ENCODE measurements at places on chromosomes 3 and 15. TPM values are rescaled to one million over a fixed set of nuclear protein-coding genes. Genes with fewer than 3 reads are reported as not detected.
A peak's percentile ranks its signal among the peaks of the same experiment; 100 is the strongest.

DNA sequence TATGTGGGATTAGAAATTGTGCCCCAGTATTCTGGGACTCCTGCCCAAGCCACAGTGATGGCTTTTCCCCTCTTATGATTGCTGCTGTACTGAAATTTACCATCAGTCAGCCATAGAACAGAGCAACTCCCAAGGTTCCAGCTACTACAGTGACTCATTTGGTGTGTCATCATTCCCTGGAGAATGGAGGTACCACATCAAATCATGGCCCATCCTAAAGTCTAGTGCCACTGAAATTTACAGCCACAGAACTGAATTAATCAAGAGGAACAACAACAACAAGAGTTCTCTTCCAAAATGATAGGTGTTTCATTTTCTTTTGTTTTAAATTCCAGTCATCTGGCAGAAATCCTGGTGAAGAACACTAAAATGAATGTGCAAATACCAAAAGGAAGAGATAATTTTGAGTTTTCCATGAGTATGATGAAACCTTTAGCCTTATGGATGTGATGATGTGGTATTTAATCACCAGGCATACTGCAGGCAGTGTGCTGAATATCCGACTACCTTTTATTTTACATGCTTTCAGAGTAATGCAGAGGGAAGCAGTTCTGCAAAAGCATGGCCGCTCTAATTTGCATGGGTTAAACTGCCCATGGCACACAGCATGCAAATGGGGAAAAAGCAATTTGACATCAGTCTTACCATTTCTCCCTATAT lies 75.6 kb upstream of the SLC2A2 start:
- DNase-seq, result no peak

The NEK11 gene
- total RNA-seq, result 0.92 TPM

DNA sequence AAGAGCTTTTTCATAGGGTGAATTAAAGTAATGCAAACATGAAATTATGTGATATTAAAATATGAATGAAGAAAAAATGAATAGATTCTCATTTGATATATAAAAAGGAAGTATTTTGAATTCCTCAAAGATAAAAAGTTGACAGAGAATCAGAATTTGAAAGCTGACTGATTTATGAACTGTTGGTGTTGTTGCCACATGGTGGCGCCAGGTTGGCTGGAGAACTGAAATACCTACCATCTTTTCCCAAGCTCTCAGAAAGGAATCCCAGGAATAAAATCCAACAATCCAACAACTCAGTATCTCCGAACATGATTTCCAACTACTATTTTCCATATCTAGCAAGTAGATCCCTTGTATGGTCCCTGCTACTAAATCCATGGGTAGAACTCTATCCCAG lies 3.1 kb downstream of the MYRIP start:
- no peak for DNase-seq

GRCh38 chr3:108328821-108329486 lies 32.6 kb downstream of the HHLA2 start:
- no peak for DNase-seq

GRCh38 chr3:160001850-160002623 lies 13.4 kb downstream of the IL12A start:
- DNase-seq, result no peak

DNA sequence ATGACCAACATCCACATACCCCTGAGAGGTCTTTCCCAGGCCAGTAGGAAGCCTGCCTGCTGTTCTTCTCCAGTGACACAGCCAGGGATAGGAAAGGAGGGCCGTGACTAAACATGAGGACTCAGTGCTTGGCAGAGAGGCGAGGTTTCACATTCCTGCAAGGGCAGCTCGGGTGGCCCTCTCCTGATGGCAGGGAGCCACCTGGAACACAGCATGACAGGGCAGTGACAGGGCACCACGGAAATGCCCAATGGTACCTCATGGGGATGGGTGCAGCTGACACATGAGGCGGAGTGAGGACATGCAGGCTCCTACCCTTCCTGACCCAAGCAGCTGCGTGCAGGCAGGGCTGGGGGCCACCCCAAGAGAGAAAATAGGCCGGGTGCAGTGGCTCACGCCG lies 7.4 kb upstream of the TGM5 start:
- DNase-seq, result no peak

- no peak for DNase-seq
Measured at GRCh38 chr3:138051947-138052802, 42.2 kb downstream of the CLDN18 start.

GRCh38 chr15:40229956-40230355 lies 8.9 kb upstream of the PAK6 start:
- DNase-seq, result no peak

The SHC4 gene
- 0.19 TPM for total RNA-seq

DNA sequence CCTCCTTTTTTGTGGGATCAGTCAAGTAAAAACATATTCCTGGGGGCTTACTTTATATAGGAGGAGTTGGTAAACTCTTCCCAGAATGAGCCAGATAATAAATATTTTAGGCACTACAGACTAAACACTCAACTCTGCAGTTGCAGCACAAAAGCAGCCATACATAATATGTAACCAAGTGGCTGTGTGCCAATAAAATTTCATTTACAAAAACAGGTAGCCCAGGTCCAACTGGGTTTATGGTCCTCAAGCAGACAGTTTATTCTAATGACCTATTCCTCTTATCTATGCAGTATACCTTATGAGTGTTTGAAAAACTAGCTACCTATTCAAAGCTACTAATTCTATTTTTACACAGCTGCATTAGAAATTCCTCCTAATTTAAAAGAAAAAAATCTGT lies 61.8 kb downstream of the FAIM start:
- DNase-seq, result no peak

The STIMATE gene
- total RNA-seq, result 14.0 TPM

- DNase-seq, result no peak
Measured at GRCh38 chr3:77871436-77871835, 831.5 kb downstream of the ROBO2 start.

GRCh38 chr15:74541494-74542165 lies 610 bp downstream of the ARID3B start:
- DNase-seq, result peak; percentile 34

The ISLR2 gene
- total RNA-seq, result not detected

GRCh38 chr3:171840445-171840810 lies 2.7 kb upstream of the TMEM212 start:
- no peak for DNase-seq

DNA sequence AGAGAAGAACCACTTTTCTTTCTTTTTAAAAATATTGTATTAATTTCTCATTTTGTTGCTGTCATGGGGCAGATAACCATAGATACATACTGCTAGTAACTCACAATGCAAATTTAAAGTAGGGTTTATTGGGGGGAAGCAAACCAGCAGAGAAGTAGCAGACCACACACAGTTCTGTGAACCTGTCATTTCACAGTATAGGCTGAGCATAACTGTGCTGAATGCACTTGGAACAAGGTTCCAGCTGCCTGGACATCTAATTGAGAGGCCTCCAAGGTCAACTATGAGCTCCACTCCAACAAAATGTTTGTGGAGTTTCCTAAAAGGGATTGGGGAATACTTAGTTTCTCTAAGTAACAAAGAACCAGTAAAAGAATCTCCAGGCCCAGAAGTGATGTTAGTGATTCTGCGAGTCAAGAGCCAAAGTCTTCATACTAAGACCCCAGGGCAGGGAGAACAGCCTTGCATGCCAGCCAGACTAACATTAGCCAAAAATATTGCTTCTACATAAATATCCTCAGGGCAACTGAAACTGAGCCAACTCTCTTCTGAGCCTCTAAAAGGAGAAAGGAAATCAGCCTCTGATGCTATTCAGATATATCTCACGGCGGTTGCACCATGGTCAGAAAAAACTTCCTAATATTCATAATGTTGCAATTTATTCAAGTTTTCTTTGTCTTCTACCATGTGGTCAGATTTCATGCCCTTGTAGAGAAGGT lies 856.4 kb upstream of the ALCAM start:
- DNase-seq, result no peak

GRCh38 chr15:31552482-31553099 lies 226.0 kb downstream of the KLF13 start:
- no peak for DNase-seq

DNA sequence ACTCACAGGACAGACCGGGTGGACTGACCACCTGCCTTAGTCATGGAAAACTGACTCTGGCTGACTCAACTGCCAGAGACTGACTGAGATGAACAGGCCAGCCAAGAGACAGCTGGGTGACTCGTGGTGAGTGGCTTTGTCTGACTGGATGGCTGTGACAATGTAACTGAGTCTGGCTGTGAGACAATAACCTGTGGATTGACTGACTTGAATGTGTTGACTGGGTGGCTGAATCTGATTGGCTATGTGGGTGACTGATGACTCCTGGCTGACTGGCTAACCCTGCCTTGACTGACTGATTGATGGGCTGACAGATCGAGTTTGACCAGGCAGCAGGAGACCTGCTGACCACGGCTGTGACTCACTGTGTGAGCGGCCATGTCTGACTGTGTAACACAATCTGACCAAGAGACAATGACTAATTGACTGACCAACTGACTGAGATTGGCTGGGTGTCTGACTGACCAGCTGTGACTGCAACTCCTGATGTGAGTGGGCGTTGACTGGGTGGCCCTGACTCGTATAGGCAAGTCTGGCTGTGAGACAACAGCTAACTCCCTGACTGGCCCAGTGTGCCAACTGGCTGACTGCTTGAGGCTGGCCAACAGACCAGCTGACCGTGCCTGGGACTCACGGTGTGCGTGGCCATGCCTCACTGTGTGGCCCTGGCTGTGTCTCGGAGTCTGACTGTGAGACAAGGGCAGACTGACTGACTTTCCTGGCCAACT lies 509.1 kb downstream of the SHQ1 start:
- DNase-seq, result no peak

GRCh38 chr3:134487406-134487805 lies 1.5 kb downstream of the CEP63 start:
- no peak for DNase-seq

The TM2D3 gene
- total RNA-seq, result 32.6 TPM

GRCh38 chr15:34206011-34206410 lies 3.9 kb downstream of the KATNBL1 start:
- no peak for DNase-seq

DNA sequence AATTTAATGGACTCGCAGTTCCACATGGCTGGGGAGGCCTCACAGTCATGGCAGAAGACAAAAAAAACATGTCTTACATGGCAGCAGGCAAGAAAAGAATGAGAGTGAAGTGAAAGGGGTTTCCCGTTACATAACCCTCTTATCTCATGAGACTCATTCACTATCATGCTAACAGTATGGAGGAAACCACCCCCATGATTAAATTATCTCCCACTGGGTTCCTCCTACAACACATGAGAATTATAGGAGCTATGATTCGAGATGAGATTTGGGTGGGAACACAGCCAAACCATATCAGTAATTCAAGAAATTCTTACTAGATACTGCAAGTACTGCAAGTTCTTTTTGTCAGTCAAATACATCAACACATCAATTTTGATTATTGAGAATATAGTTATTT lies 311.4 kb upstream of the SLITRK3 start:
- no peak for DNase-seq

The ARNT2 gene
- 0.75 TPM for total RNA-seq

- DNase-seq, result no peak
Measured at GRCh38 chr3:176759815-176760506, 437.3 kb downstream of the TBL1XR1 start.

The CMTM7 gene
- total RNA-seq, result 3.6 TPM

Data from liver (tissue), 10 donors.